ENCODE measurements at places on chromosomes 5 and 9. TPM values are rescaled to one million over a fixed set of nuclear protein-coding genes. Genes with fewer than 3 reads are reported as not detected.

LCN1 gene
- total RNA-seq = not detected

OTULINL gene
- total RNA-seq = 0.37 TPM

PCDHA5 gene
- total RNA-seq = under 0.01 TPM

PCDHGA4 gene
- total RNA-seq = 3.5 TPM

FBLL1 gene
- total RNA-seq = under 0.01 TPM

ERCC6L2 gene
- 80.5 TPM for total RNA-seq

GRM6 gene
- not detected for total RNA-seq

SPINK1 gene
- total RNA-seq = not detected

GFRA3 gene
- total RNA-seq = not detected

IER5L gene
- total RNA-seq = 39.5 TPM

FGF1 gene
- 0.98 TPM for total RNA-seq

PSMD5 gene
- total RNA-seq = 33.4 TPM

C6 gene
- total RNA-seq = 0.37 TPM
